Stimulated activated CD8-positive, alpha-beta memory T cell treated with anti-CD3 and anti-CD28 coated beads, Interleukin-4, amount 100 ng/mL, for 4 hours (primary cell): ENCODE measurements at places on chromosomes 1 and 21.

GRCh38 chr1:204126386-204126785, 25.5 kb downstream of the ETNK2 start:
- DNase-seq: no peak

- DNase-seq: no peak
Observed at GRCh38 chr21:42724226-42724920, 71.0 kb downstream of the PDE9A start.

DNA sequence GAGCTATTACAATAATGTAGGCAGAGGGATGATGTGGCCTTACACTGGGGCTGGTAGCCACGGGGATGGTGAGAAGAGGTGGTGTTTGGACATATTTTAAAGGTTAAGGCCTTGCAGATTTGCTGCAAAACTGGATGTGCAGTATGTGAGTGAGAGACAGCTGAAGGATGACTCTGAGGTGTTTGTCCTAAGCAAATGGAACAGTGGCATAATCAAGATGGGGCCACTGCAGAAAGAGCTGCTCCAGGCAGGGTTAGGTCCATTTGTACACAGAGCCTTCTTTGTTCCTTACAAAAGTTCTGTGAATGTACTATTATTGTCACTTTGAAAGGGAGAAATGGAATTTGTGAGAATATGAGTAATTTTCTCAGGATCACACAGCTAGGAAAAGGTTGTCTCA, 220.4 kb upstream of the ZP4 start:
- DNase-seq: no peak

GRCh38 chr1:165287329-165287728, 69.2 kb downstream of the LMX1A start:
- DNase-seq: no peak

DNA sequence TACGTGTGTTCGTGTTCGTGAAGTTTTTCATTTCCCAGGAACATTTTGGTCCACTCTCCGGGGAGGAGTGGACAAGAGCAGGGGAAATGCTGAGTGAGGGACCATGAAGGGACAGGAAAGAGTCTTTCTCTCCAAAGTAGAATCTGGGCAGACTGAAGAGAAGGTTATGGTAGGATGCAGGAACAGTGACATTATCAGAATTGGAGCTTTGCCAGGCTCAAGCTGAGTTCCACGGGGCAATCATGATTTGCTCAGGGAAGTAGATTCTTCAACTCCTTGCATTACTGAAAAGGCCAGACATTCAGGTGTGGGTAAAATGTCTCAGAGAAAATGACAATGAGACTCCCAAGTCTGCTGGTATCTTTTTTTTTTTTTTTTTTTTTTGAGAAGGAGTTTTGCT, 16.6 kb downstream of the ATP1A4 start:
- no peak for DNase-seq
